Activated B cell treated with CpG ODN at 0.5 μM for 24 hours (primary cell): ENCODE measurements at places on chromosomes 4 and X.
A peak's percentile ranks its signal among the peaks of the same experiment; 100 is the strongest.

- DNase-seq, result no peak
These were observed 969.5 kb upstream of the NDST4 start for GRCh38 chr4:116082808-116083366.

DNA sequence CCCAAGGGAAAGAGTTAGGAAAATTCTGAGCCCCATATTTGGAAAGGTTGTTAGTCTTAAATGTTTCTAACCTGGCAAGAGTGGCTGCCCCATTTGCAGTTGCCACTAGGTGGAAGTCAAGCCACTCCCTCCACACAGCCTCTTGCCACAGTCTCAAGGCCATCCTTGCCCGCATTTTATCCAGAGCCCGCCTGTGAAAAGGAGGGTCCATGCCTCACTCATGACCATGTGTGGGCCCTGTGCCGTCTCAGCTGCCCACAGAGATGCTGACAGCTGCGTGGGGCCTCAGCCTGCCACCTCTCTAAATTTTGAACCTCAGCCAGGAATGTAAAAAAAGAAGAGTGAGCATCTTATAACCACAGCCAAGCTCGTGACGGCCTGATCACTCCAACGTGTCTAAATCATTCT, 201.5 kb upstream of the FAM241A start:
- DNase-seq, result no peak

DNA sequence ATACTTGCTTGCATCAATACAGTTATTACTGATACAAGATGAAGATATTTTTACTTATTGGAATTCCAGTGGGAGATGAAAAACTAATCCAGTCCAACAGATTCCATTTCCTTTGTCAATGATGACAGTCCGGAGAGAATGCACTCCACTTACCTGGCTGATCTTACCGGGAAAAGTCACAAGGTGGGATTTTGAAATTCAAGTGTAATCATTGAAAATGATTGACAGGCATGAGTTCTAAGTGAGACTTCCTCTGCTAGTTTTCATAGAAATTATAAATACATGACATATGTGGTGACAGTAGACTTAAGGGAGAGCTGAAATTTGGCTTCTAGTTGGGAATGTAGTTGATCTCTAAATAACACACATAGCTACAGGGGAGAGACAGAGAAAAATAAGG, 859.9 kb downstream of the FAT4 start:
- no peak for DNase-seq

DNA sequence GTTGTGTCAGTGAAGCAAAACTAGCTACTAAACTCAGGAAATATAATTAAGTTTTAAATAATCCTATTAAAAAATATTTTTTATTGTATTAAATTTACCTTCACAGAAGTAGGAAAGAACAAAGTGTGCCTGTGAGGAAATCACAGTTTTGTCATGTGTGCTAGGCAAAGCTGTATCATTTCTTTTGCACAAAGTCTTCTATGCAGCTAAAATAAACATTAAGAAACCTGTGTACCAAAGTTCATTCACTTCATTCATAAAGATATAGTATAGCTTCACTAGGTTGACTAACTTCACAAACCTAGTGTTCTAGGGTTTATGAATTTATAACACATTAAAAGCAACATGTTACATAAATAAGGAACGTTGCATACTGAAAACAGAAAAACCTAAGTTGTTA, 131.0 kb downstream of the PDS5A start:
- DNase-seq, result no peak

GRCh38 chr4:40856840-40857362, 107.1 kb downstream of the NSUN7 start:
- peak; percentile 65 for DNase-seq

- no peak for DNase-seq
These were observed 2.0 kb upstream of the ATRX start for GRCh38 chrX:77788050-77788449.
